ENCODE measurements at places on chromosomes 16 and 17.

DNA sequence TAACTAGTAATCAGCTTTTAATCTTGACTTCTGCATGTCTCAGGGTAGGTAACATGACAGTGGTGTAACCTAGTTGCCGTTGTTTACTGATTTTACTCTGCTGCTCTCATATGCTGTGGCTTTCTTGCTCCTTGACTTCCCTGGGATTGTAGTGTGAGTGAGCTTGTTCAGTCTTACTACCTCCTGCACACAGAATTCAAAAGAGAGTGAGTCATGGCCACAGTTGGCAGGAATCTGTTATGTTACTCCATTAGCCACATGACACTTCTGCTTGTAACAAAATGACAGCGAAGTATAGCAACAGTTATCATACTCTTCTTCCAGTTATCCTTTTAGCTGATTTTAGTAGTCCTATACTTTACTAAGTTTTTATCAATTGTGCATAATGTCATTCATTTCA lies 18.8 kb downstream of the TNRC6A start:
- peak; percentile 43 for DNase-seq

DNA sequence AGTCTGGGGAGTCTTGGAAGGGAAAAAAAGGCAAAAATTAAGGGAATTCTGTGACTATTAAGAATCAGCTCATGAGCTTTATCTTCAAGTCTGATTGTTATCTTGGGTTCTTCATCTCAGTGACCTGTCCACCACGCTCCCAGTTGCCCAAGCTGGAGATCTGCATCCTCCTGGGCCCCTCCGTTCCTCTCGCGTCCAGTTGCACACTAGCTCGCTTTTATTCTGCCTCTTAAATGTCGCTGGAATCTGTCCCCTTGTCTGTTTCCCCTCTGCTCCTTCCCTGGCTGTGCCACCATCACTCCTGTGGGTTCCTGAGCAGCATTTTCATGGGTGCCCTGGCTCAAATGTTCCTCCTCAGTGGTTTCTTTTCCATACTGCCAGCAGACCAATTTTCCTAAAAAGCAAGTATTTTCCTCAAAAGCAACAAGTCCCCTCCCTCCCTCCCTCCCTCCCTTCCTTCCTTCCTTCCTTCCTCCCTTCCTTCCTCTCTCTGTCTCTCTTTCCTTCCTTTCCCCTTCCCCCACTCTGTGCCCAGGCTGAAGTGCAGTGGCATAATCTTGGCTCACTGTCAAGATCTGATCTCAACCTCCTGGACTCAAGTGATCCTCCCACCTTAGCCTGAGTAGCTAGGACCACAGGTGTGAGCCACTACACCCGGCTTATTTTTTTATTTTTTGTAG lies 1.4 kb downstream of the ENDOV start:
- no peak for DNase-seq

DNA sequence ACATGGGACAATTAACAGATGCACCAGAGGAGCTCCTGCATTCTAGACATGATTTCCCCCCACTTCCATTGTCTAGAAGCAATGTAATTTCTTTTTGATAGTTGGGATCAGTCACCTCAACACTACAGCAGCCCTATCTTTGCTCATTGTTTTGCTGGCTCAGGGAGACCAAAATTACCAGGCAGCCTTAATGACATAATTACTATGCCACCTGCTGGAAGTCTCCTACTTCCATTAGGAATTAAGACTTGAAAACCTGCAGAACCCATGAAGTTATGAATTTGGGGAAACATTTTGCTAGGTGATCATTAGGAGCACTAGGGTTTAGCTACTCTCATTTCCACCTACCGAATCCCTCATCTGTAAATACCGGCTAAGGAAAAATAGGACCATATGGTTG lies 312.0 kb upstream of the CA10 start:
- DNase-seq: no peak

DNA sequence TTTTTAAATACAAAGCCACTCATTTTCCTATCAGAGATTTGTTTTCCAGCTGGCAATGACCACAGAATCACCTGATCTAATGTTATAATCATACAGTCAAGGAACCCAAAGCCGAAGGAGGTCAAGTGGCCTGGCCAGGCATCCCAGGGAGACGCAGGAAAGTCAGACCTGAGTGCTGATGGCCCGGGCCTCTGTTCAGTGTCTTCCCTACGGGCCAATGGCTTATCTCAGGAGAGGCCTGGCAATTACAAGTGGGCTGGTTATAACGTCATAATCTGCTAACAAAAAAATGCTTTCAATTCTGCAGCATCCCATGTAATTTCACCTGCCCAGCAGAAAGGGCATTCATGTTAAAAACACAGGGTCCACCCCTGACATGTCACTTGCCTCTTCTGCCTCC lies 43.5 kb downstream of the ARHGAP17 start:
- DNase-seq: no peak

- DNase-seq: peak; percentile 16
Measured at GRCh38 chr16:56911771-56912571, 20.0 kb upstream of the HERPUD1 start.

DNA sequence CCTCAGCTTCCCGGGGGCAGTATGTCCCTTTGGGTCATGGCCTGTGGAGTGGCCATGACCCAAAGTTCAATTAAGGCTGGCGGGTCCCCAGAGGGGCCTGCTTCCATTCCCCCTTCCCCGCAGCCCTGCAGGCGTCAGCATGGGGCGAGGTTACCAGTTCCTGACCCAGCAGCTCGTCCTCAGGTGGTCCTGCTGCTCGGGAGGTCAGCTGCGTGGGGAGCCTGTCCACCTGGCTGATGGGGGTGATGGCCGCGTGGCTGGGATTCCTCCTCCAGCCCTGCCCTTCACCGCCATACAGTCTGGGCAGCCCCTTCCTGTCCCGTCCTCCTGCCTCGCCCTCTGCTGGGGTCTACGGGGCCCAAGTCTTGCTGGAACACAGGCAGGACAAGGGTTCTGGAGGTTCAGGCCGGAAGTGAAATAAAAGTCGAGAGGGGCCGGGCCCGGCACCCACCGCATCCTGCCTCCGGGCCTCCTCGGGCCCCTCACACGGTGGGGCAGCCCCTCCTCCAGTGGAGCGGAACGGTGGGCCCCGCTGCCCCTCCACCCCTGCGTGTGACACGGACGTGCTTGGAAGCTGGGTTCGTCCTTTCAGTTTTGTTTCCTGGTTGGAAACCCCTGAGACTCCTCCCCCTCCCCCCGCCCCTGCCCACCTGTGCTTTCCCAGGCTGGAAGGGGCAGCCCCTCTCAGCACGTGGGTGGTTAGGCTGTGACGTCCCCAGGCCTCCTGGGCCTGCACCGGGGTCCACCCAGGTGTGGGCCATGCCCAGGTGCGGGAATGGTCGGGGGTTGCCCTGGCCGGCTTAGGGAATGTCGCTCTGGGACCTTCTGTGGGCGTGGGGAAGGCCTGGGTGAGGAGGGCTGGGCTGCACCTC lies 6.8 kb downstream of the UBALD2 start:
- peak; percentile 62 for DNase-seq

- no peak for DNase-seq
Measured at GRCh38 chr16:84463221-84463620, 41.2 kb downstream of the MEAK7 start.

- no peak for DNase-seq
Measured at GRCh38 chr16:89599451-89599858, 14.0 kb upstream of the DPEP1 start.

- DNase-seq: no peak
Measured at GRCh38 chr17:56976941-56977608, 856 bp upstream of the SCPEP1 start.

DNA sequence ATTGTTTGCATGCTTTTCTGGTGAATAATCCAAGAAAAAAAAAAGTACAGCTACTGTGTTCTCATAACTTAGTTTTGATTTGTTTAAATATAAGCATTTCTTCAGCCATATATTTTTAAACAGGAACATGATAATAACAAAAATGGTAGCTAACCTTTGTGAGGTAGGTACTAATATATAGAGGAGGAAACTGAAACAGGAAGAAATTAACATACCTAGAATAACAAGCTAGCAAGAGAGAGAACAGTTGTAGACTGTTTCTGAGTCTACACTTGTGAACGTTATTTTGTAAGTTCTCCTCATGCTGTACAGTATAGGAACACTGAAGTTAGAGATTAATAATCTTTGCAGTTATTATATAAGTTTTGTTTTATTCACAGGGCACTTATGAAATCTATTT lies 49.3 kb downstream of the NSRP1 start:
- DNase-seq: no peak

- peak; percentile 70 for DNase-seq
Measured at GRCh38 chr17:59330053-59330942, 1.2 kb upstream of the YPEL2 start.

- no peak for DNase-seq
Measured at GRCh38 chr16:88617268-88618031, 20.9 kb upstream of the IL17C start.

DNA sequence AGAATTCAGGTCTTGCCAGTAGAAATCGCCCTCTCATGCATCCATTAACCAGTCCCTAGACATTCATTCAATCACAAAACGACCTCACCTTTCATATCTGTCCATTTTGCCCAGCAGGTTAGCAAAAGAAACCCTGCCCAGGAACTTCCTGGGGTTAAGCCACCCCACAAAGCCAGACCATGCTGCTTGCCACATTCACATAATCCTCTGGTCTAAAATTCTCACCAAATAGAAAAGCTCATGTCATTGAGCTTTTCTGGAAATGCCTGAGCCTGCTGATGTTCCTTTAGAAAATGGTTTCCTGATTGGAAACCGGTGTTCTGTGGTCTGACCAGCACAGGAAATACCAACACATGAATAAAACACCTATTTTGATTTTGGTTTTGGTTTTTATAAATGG lies 21.6 kb upstream of the DYNLRB2 start:
- DNase-seq: no peak

DNA sequence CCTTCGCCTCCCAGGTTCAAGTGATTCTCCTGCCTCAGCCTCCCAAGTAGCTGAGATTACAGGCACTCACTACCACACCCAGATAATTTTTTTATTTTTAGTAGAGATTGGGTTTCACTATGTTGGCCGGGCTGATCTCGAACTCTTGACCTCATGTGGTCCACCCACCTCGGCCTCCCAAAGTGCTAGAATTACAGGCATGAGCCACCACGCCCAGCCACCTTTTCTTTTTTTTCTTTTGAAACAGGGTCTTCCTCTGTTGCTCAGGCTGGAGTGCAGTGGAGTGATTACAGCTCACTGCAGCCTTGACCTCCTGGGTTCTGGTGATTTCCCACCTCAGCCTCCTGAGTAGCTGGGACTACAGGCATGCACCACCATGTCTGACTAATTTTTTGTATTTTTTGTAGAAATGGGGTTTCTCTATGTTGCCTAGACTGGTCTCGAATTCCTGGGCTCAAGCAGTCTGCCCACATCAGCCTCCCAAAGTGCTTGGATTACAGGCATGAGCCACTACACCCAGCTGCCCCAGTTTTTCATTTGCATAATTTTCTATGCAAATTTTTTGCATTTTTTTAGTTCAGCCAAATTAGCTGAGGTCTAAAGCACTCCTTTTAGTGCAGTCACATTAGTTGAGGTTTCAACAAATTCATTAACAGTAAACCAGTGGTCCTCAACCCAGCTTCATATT lies 11.3 kb downstream of the WWP2 start:
- DNase-seq: no peak

GRCh38 chr16:13856811-13857511 lies 63.0 kb upstream of the ERCC4 start:
- DNase-seq: no peak

DNA sequence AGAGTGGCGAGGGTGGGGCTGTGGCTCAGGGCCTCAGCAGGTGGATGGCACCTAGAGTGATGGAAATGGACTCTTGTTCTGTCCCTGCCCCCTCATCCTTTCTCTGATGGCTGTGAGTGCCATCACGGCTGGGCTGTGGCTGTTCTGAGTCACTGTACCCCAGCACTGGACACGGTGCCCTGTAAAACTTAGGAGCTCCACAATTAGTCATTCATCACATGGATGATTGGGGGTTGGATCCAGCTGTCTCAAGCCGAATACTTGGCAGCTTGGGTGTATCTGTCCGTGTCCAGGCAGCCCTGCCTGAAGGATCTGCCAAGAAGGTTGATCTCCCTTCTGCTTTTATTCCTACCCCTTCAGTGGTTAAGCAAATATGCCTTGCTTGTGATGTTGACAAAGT lies 295.5 kb upstream of the EEF2KMT start:
- DNase-seq: no peak

Measured in thyroid gland (tissue), 4 donors.